ENCODE measurements at places on chromosomes 6 and 20.

- DNase-seq: no peak
Observed at GRCh38 chr20:52252664-52253063, 61.1 kb upstream of the ZFP64 start.

DNA sequence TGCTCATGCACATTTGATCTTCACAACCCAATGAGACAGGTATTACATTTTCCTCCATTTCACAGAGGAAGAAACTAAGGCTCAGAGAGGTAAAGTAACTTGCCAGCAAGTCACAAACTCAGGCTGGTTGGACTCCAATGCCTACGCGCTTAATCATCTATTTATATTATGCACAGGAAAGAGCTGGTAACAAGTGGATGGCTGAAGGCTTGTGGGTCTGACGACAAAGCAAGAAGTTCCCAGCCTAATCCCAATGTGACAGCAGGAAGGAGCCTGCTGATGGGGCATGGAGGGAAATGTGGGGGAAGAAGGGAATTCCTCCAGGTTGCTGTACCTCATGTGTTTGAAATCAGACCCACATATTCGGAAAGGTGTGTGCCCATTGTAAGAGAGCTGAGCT lies 3.9 kb downstream of the CDH22 start:
- DNase-seq: no peak

- no peak for DNase-seq
Observed at GRCh38 chr6:22290045-22290444, 6.8 kb downstream of the PRL start.

GRCh38 chr6:115898246-115898645 lies 162.4 kb downstream of the FRK start:
- DNase-seq: peak; percentile 78

DNA sequence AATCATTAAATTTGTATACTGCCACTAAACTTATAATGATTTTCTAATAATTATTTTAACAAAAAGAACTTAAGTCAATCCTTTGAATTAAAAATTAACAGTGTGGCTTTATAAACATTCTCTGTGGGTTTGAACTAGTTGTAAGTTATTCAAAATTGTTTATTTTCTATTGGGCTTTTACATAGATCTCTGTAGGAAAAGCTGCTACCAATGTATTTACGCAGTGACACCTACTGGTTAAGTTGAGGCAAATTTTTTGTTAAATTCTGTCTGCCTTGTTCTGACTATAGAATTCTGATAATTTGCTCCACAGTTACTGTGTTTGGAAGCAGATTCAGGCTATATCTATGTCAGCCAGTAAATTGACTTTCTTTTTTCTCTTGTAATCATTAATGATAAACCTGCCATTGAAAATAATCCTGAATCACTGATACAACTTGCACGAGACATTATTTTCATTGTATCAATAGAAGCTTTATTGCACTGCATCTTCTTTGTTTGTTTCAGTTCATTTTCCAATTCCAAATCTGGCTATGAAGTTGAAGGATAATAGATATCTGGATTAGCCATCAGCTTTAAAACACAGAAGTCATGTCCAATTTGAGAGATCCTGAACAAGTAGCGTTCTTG lies 66.0 kb upstream of the UTRN start:
- peak; percentile 48 for DNase-seq

DNA sequence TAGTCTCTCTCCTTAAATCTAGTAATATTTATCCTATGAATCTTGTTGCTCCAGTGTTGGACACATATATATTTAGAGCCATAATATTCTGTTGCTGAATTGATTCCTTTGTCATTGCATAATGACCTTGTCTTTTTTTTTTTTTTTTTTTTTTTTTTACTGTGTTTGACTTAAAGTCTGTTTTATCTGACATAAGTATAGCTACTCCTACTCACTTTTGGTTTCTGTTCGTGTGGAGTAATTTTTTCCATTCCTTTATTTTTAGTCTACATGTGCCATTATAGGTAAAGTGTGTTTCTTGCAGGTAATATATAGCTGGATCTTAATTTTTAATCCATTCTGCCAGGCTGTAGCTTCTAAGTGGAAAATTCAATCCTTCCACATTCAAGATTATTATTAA lies 166.5 kb downstream of the GMDS start:
- DNase-seq: no peak

GRCh38 chr6:74491844-74492374 lies 713.9 kb downstream of the COL12A1 start:
- no peak for DNase-seq

- DNase-seq: no peak
Observed at GRCh38 chr6:149899486-149899885, 1.6 kb upstream of the RAET1E start.

DNA sequence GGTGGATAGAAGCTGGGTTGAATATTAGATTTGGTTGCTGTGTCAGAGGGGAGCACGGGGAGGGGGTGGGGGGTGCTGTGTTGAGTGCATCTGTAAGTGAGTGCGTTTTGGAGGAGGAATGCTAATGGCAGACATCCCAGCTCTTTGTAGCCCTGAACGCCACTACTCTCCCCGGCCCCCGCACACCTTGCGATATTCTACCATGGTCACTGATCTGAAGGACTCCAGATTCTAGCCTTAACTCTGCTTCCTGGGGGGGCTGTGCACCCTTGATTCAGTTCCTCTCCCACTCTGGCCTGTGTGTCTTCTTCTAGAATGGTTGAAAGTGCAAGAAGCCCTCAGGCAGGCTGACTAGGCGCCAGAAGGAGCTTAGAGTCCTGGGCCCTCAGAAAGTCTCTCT lies 7.1 kb downstream of the GLP1R start:
- DNase-seq: no peak

DNA sequence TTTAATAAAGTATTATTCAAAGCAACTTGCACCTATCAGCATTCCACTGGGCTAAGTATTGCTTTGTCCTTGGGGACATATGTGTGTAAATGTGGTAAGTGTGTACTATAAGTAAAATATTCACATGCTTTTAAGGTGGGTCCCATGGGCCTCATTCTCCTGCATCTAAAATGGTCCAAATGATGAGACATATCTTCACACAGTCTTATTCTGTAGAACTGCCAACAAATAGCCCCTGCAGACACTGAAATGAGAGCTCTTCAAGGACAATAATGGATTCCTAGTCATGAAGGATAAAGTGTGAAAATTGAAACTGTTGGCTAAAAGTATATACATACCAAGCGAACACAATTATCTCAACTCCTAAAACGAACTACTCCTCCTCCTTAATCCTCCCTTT lies 81.8 kb downstream of the SMLR1 start:
- DNase-seq: no peak

All from fibroblast of skin of right quadriceps (primary cell).